ENCODE measurements at places on chromosomes 5 and 9.

DNA sequence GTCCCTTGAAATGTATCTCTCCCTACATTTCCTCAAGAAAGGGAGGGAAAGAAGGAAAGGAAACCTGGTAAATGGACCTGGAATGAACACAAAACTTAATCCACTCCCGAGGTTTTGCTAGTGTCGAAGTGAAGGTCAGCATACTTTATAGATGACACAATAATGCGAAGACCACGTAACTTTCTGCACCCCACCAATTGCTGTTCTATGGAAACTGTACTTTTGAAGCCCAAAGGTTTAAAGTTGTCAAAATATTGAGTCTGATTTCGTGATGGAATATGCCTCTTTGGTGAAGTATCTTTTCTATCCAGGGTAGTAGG is 103.7 kb downstream of the SNCAIP start:
- DNase-seq = no peak

DNA sequence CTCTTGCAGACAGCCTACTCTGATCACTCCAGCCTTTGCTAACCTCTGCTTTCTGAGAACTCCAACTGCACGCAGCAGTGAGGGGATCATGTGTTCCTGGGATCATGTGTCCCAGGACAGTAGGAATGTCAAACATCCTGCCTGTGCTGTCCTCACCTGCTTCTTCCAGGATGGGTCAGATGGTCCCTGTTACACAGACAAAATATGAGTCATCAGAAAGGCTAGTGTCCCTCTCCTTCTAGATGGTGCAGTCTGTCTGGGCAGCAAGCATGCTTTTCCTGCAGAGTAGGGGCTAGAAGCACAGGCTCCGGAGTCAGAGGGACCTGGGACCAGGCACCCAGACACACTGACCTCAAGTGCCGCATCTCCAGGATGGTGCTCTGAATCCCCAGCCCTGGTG is 20.1 kb upstream of the SLC25A48 start:
- DNase-seq = no peak

- DNase-seq = no peak
Observed at GRCh38 chr5:1777281-1778137, 22.1 kb downstream of the MRPL36 start.

- no peak for DNase-seq
Observed at GRCh38 chr5:151132963-151133362, 24.6 kb downstream of the ANXA6 start.

GRCh38 chr5:154058055-154059038 is 19.6 kb downstream of the MFAP3 start:
- no peak for DNase-seq

- no peak for DNase-seq
Observed at GRCh38 chr5:159083548-159084452, 15.9 kb downstream of the EBF1 start.

DNA sequence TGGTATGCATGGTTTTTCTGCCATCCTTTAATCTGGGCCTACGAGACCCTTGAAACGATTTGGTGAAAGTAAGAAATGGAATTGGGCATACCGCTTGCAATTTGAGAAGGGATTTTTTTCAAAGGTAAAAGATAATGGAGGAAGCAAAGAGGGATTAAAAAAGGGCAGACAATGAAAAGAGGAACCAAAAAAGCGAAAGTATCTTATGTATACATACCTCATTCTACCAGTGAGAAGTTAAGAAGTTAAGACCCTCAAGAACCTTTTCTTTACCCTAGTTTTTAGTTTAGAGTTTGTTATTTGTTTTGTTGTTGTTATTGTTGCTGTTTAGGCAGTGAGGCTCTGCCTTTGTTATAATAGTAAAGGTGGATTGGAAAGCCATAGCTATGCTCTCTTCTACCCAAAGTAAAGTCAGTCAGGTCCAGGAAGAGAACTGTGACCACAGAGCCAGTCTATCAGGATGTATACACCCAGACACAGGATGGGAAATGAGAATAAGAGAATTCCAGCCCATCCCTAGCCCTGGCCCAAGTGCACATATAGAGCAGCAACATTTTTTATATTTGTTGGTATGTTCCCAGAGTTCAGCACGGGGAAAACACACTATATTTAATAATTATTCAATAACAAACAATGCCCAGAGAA is 166.6 kb downstream of the RFX3 start:
- DNase-seq = no peak

DNA sequence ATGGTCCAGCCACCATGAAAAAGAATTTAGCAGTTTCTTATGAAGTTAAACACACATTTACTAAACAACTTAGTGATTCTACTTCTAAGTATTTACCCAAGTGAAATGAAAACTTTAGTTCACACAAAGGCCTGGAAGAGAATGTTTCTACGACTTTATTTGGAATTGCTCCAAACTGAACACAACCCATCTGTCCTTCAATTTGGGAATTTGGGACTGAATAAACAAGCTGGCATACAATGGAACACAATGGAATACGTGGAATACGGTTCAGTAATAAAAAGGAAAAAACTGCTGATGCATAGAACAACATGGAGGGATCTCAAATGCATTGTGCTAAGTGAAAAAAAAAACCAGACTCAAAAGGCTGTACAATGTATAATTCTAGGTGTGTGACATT is 44.6 kb upstream of the BASP1 start:
- no peak for DNase-seq

- peak; percentile 27 for DNase-seq
Observed at GRCh38 chr9:109499631-109500410, 1.7 kb upstream of the PTPN3 start.

GRCh38 chr9:223152-223551 is 8.5 kb downstream of the DOCK8 start:
- DNase-seq = no peak

- no peak for DNase-seq
Observed at GRCh38 chr9:113137196-113138168, 13.3 kb upstream of the SLC31A2 start.

GRCh38 chr9:98161851-98162250 is 30.6 kb downstream of the CORO2A start:
- DNase-seq = no peak

GRCh38 chr5:1701216-1701864 is 98.3 kb downstream of the MRPL36 start:
- DNase-seq = no peak

- DNase-seq = peak; percentile 90
Observed at GRCh38 chr5:176573564-176574296, 24.6 kb downstream of the CDHR2 start.

DNA sequence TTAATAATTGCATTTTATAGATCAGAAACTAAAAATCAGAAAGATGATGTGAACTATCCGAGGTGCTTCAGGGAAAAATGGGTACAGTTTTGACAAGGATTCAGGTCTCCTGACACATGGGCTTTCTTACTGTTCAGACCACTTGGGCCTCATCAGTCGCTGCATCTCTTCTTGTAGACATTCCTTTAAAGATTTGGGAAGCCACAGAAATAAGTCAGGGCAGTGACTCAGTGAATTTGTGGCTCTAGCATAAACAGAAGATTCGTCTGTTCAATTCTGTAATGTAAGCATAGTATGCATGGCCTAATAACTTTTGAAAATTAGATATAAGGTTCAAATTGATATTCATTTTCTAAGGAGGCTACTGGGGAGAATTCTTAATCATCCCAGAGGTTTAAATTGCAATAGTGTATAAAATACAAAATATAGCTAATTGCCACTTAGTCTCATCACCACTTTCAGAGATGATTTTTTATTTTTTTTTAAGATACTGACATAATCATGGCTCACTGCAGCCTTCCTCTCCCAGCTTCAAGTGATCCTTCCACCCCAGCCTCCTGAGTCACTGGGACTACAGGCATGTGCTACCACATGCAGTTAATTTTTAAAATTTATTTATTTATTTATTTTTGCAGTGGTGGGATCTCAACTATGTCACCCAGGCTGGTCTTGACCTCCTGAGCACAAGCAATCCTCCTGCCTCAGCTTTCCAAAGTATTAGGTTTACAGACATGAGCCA is 48.9 kb downstream of the RASEF start:
- DNase-seq = peak; percentile 57

- DNase-seq = peak; percentile 72
Observed at GRCh38 chr5:177468685-177469628, 4.5 kb downstream of the DBN1 start.

DNA sequence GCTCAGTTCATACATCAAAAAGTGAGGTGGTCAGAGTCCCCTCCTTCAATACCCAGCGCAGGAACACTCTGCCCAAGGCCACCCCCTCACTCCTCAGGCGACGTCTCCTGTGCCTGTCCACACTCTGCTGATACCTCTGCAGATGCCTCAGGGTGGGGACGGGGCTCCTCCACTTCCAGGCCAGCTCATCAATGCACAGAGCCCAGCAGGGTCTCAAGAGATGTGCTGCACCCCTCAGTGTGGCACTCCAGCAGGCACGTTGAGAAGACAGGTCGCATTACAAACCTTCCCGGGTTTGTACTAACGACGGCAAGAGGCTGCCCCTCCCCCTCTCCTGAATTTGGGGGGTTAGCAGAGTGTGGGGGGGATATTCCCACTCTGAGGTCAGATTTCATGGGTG is 128.5 kb downstream of the ZNF354C start:
- DNase-seq = no peak

DNA sequence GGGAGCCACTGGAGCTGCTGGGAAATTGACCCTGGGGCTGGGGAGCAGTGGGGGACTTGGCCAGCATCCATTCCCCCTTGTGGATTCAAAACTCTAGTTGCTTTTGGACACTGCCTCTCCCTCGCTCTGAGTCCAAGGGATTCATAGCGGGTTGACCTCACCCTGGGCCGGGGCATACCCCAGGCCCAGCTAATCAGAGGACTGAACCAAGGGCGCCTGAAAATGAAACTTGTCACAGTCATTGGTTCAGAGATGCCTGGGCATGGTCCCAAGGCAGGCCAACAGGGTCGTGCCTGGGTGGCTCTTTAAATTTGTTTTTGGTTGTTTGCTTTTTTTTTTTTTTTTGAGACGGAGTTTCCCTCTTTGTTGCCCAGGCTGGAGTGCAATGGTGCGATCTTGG is 22.6 kb downstream of the STK10 start:
- DNase-seq = no peak

DNA sequence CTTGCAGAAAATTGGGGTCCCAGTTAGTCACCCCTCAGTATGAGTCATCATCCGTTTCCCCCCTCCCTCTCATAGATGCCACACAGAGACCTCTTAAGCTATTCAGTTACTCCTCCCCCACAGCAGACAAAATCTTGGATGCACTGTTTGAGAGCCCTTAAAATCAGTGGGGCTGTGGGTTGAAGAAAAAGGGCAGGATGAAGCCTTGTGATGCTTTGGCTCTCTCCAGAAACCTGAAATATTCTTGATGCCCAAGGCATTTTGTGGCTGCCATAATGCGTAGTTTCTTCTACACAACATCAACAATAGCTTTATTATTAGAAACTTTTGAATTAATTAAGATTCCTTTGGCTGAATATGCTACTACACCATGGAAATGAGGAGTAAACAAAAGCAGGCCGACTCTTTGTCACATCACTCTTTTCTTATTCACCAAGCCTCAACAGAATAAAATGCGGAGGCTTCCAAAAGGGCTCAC is 133.8 kb downstream of the MRPS30 start:
- DNase-seq = no peak

DNA sequence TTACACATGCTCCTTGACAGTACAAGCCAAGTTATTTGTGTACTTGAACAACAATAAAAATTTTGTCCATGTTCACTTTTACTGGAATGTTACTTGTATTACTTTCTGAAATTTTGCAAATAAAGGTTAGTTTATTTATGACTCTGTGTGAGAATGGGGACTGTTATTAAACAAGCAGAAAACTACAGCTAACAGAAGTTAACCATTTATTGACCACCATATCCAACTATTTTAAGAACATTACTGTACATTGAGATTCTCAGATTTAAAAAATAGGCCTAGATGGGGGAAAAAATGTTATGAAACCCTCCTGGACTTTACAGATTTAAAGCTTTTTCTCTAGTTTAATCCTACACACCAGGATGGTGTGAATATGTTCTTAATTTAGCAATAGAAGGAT is 1.8 kb downstream of the SLC25A51 start:
- DNase-seq = no peak

DNA sequence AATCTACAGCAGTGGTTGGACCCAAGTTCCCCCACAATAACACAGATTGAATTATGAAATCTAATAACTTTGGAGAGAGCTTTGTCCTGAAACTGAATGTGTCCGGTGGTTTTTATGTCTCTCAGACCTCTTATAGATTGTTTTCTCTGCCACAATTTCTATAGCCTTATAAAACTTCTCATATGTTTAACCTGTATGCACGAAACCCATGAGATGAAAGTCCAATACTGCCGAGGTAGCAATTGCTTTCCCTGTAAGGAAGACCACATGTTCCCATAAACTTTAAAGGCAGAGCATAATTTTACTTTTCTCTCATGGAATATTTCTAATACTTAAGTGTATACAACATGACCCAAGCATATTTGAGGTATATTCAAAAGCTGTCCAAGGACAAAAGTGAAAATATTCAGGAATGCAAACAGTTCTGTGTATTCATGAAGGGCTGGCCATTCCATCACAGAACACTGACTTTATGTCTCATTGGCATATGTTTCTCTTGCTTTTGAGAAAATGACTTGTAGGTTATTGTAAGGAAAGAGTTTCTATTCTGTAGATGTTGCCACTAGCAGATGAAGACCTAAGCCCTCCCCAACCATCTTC is 94.4 kb upstream of the TLE4 start:
- DNase-seq = peak; percentile 6

GRCh38 chr9:79023134-79023580 is 548.6 kb upstream of the TLE4 start:
- DNase-seq = peak; percentile 78

DNA sequence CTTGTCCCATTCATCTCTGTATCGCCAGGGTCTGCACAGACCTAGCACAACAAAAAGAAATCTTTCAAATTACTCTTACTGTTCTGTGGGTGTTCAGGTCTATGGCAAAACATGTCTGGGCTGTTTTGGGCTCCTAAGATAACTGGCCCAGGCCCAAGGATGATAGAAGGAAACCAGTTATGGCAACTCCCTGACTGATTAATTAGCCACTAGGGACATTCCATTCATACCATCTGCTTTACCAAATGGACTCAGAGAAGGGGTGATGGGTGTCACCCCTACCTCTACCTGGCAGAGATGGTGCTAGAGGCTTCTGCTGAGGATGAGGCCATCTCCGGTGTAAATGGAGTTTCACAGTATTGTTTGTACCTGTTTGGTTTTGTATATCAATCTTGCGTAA is 1.9 kb downstream of the SLC31A2 start:
- peak; percentile 62 for DNase-seq

- no peak for DNase-seq
Observed at GRCh38 chr9:122276096-122276495, 11.4 kb downstream of the MRRF start.
